ENCODE measurements at places on chromosomes 13 and 19. TPM values are rescaled to one million over a fixed set of nuclear protein-coding genes. Genes with fewer than 3 reads are reported as not detected.

ZNF850 gene
- total RNA-seq: 1.7 TPM

MLLT1 gene
- 35.6 TPM for total RNA-seq

DNA sequence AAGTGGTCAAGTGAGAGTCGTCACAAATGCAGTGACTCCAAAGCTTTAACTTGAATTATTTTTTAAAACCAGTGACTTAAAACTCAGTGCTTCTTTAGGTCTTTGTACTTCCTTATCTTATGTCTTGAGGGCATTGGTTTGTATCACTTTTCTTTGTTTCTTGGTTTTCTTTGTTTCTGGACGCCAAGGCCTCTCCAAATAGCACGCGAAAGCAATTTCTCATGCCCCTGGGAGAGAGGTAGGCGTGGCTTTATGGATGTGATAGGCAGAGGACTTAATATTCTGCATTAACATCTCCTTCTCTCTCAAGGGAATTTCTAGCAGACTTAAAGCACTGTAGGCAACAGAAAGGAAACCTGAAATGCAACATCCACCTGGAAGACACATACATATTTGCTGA lies 20.6 kb downstream of the UBE2L5 start:
- H3K27me3 ChIP-seq: no peaks in the 10 kb centered on the region
- no peak overlapping the region for H3K4me3 ChIP-seq
- H3K36me3 ChIP-seq: no peaks in the 10 kb centered on the region
- DNase-seq: no peak
- H3K4me1 ChIP-seq: no peaks in the 10 kb centered on the region
- no peak overlapping the region for H3K27ac ChIP-seq

ANKLE1 gene
- total RNA-seq: 1.8 TPM

DNA sequence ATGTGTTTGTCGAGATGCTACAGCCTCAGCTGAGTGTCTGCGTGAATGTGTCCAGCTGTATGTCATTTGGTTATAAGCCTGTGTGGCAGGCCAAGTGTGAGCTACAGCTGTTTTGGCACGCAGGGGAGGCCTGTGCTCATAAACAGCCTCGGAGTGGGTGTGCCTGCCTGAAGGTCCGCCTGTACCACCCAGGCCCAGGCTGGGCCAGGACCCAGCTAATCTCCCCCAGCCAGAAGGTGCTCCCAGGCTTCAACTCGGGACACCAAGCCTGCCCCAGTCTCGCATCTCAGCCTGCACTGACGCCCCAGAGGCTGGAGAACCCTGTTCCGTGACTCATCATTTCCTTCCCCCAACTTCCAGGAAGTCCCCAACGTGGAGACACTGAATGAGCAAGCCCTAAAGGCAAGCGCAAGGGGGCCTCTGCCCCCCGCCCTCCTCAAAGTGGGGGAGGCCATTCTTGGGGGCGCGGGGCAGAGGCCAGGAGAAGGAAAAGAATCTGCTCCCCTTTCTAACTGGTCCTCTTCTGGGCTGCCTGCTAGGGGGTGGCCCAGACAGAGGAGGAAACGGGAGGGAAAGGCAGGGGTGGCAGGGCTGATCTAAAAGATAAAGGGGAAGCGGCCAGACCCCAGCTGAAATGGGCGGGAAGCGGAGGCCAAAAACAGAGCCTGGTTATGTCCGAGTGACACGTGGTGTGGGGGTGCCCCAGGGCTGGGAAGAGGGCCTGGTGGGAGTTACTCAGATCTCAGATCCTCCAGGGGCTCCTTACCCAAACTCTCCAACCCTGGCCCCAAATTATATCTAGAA lies 2.0 kb downstream of the SLC1A5 start:
- H3K4me3 ChIP-seq: peak overlapping the region; percentile 85
- H3K36me3 ChIP-seq: peaks cover 13% of the 10 kb centered on the region
- H3K4me1 ChIP-seq: peaks cover 56% of the 10 kb centered on the region
- peak overlapping the region; percentile 86 for H3K27ac ChIP-seq
- DNase-seq: peak; percentile 72

- H3K4me1 ChIP-seq: peaks cover 22% of the 10 kb centered on the region
- H3K27me3 ChIP-seq: no peaks in the 10 kb centered on the region
- no peak overlapping the region for H3K4me3 ChIP-seq
- H3K27ac ChIP-seq: no peak overlapping the region
- DNase-seq: no peak
Measured at GRCh38 chr19:41924151-41925145, 3.8 kb downstream of the ERFL start.

CEACAM7 gene
- total RNA-seq: not detected

ATP12A gene
- 0.17 TPM for total RNA-seq

DNA sequence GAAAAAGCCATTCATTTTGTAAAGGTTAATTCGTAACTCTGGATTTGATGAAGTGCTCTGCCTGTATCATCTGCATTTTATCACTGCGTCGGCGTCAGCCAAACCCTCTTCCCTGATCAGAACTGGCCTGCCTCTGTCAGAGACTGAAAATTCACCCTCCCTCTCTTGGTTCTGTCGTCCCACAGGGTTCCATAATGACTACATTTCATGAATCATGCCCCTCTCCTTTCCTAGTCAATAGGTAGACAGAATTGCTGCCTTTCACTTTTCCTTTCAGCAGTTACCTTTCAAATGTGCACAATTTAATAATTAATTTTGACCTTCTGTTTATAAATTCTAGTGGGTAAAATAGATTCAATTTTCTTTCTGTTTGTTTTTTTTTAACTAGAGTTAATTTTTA lies 423.4 kb downstream of the RFC3 start:
- no peaks in the 10 kb centered on the region for H3K4me1 ChIP-seq
- H3K27me3 ChIP-seq: no peaks in the 10 kb centered on the region
- H3K27ac ChIP-seq: no peak overlapping the region
- DNase-seq: no peak

INSR gene
- 0.44 TPM for total RNA-seq

GRCh38 chr13:79541426-79542049 lies 60.6 kb downstream of the NDFIP2 start:
- H3K4me1 ChIP-seq: no peaks in the 10 kb centered on the region
- no peaks in the 10 kb centered on the region for H3K36me3 ChIP-seq
- H3K4me3 ChIP-seq: no peak overlapping the region
- no peak overlapping the region for H3K27ac ChIP-seq
- H3K27me3 ChIP-seq: no peaks in the 10 kb centered on the region

GRCh38 chr19:45322311-45322710 lies 364 bp downstream of the CKM start:
- DNase-seq: no peak
- peaks cover 5% of the 10 kb centered on the region for H3K27me3 ChIP-seq
- H3K4me1 ChIP-seq: no peaks in the 10 kb centered on the region
- no peaks in the 10 kb centered on the region for H3K36me3 ChIP-seq
- H3K27ac ChIP-seq: no peak overlapping the region

DNA sequence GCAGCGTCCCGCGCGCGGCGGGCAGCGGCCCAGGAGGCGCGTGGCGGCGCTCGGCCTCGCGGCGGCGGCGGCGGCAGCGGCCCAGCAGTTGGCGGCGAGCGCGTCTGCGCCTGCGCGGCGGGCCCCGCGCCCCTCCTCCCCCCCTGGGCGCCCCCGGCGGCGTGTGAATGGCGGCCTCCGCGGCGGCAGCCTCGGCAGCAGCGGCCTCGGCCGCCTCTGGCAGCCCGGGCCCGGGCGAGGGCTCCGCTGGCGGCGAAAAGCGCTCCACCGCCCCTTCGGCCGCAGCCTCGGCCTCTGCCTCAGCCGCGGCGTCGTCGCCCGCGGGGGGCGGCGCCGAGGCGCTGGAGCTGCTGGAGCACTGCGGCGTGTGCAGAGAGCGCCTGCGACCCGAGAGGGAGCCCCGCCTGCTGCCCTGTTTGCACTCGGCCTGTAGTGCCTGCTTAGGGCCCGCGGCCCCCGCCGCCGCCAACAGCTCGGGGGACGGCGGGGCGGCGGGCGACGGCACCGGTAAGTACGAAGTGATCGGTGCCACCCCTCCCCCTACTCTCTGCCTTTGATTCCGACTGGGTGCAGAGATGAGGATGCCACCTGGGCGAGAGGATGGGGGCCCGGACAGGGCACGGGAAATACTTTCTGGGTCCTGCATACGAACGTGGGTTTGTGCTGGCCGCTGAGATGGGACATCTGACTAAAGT lies 874 bp downstream of the TRIM28 start:
- H3K27me3 ChIP-seq: no peaks in the 10 kb centered on the region
- peak overlapping the region; percentile 67 for H3K4me3 ChIP-seq
- H3K4me1 ChIP-seq: peaks cover 36% of the 10 kb centered on the region
- no peak for DNase-seq
- H3K27ac ChIP-seq: peak overlapping the region; percentile 95

- no peak for DNase-seq
- H3K27me3 ChIP-seq: no peaks in the 10 kb centered on the region
- H3K4me1 ChIP-seq: no peaks in the 10 kb centered on the region
Measured at GRCh38 chr19:35622750-35623149, 6.1 kb upstream of the RBM42 start.

- H3K4me1 ChIP-seq: no peaks in the 10 kb centered on the region
- no peak overlapping the region for H3K27ac ChIP-seq
- no peaks in the 10 kb centered on the region for H3K27me3 ChIP-seq
- H3K4me3 ChIP-seq: no peak overlapping the region
Measured at GRCh38 chr19:18898081-18898606, 2.2 kb upstream of the CERS1 start.

GRCh38 chr13:23254506-23254905 lies 73.7 kb downstream of the SGCG start:
- no peaks in the 10 kb centered on the region for H3K36me3 ChIP-seq
- no peaks in the 10 kb centered on the region for H3K4me1 ChIP-seq
- no peak for DNase-seq
- no peak overlapping the region for H3K27ac ChIP-seq
- no peak overlapping the region for H3K4me3 ChIP-seq

DNA sequence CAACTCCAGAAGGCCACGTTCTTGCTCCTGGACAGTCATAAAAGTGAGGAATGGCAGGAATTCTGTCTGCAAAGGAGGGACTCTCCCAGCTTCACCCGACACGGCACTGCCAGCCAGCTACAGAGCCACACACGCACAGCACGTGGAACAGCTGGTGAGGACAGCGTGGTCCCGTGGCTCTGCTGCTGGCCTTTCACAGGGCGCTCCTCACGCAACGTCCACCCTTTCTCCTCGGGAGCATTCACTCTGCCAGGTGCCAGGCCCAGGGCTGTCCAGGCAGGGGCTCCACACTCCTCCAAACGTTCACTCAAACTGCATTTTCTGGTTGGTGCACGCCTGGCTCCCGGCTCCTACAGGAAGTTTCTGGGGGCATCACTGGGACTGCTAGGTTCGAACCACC lies 14.4 kb downstream of the GRTP1 start:
- DNase-seq: no peak
- H3K4me1 ChIP-seq: no peaks in the 10 kb centered on the region
- H3K27ac ChIP-seq: no peak overlapping the region
- H3K4me3 ChIP-seq: no peak overlapping the region
- H3K27me3 ChIP-seq: no peaks in the 10 kb centered on the region
- no peaks in the 10 kb centered on the region for H3K36me3 ChIP-seq

- H3K27ac ChIP-seq: no peak overlapping the region
- H3K4me3 ChIP-seq: no peak overlapping the region
- H3K4me1 ChIP-seq: no peaks in the 10 kb centered on the region
- H3K27me3 ChIP-seq: no peaks in the 10 kb centered on the region
Measured at GRCh38 chr19:4429771-4430171, 27.3 kb downstream of the CHAF1A start.

DNA sequence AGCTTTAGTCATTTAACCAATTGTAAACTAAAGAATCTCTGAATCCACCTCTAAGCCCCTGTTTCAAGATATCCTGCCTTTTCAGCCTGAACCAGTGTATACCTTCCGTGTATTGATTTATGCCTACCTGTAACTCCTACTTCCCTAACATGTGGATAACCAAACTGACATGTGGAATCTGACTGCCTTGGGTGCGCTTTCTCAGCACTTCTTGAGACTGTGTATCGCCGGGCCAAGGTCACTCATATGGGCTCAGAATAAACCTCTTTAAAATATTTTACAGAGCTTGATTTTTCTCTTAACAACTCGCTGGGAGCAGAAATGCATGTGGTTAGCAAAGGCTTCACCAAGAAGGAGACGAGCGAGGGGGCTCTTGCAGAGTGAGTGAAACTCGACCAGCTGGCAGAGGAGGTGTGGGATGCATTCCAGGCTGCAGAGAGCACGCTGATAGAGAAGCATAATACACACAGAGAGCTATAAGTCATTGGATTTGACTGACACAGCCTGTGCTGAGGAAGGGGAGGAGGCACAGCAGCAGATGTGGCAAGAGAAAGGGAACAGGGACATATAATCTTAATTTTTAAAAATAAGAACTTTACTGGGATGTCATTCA lies 268.2 kb upstream of the MAB21L1 start:
- H3K27me3 ChIP-seq: no peaks in the 10 kb centered on the region
- H3K4me3 ChIP-seq: no peak overlapping the region
- H3K36me3 ChIP-seq: no peaks in the 10 kb centered on the region
- DNase-seq: no peak
- no peaks in the 10 kb centered on the region for H3K4me1 ChIP-seq

DNA sequence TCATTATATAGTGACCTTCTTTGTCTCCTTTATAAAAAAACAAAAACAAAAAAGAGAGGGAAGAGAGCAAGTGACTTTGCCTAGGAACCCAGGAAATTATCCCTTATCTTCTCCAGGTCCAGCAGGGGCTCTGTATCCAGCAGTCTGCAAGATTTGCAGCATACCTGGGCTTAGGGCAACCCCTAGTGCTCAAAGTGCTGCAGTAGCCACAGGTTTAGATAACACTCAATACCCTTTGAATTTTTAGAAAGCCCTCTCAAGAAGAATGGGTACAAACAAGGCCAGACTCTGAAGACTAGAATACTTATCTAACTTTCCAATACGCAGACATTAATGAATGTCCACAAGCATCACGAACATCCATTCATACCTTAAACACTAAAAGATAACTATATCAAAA lies 43.2 kb downstream of the CCNA1 start:
- no peaks in the 10 kb centered on the region for H3K4me1 ChIP-seq
- no peak overlapping the region for H3K27ac ChIP-seq
- DNase-seq: no peak
- no peaks in the 10 kb centered on the region for H3K27me3 ChIP-seq
- H3K4me3 ChIP-seq: no peak overlapping the region

CLC gene
- 2.9 TPM for total RNA-seq

DNA sequence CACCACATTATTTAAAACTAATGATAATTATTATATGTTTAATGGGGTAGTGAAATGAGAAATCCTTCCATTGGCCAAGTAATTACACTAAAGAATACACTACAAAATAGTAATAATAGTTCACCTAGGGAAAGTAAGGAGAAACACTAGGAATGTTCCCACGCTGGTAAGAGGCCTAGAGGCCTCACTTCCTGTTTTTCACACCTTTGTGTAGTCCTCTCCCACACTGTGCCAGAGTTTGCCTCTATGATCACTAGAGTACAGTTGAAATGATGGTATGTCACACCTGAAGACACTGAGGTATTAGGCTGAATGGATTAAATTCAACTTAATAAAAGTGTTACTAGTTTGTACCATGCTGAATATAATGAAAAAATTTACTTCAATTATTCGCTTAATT lies 1348.0 kb upstream of the ATXN8OS start:
- no peaks in the 10 kb centered on the region for H3K4me1 ChIP-seq
- no peaks in the 10 kb centered on the region for H3K36me3 ChIP-seq
- H3K27ac ChIP-seq: no peak overlapping the region
- no peaks in the 10 kb centered on the region for H3K27me3 ChIP-seq

DNA sequence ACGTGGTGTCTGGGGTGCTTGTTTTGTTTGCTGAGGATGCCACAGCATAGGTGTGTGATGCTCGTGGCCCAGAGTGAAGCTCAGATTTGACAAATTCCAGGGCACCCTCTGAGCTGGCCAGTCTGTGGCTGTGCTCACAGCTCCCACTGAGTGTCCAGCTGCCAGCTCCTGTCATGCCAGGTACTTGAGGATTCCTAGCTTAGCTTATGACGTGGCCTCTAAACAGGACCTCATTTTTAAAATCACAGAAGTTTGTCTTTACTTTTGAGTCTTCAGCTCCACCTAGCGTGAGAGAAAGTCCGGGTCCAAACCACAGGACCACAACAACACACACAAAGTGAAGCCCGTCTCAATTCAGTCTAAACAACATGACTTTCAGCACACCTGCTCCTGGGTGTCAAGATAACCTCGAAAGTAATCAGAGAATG lies 117.3 kb downstream of the RAB20 start:
- no peak overlapping the region for H3K4me3 ChIP-seq
- DNase-seq: no peak
- no peaks in the 10 kb centered on the region for H3K4me1 ChIP-seq
- H3K27me3 ChIP-seq: no peaks in the 10 kb centered on the region

RFPL4AL1 gene
- total RNA-seq: not detected

Data from CD4-positive, CD25-positive, alpha-beta regulatory T cell (primary cell).